Activated CD8-positive, alpha-beta T cell treated with anti-CD3 and anti-CD28 coated beads for 36 hours (primary cell): ENCODE measurements at places on chromosomes 11 and 22. TPM values are rescaled to one million over a fixed set of nuclear protein-coding genes. Genes with fewer than 3 reads are reported as not detected.
A peak's percentile ranks its signal among the peaks of the same experiment; 100 is the strongest.

DNA sequence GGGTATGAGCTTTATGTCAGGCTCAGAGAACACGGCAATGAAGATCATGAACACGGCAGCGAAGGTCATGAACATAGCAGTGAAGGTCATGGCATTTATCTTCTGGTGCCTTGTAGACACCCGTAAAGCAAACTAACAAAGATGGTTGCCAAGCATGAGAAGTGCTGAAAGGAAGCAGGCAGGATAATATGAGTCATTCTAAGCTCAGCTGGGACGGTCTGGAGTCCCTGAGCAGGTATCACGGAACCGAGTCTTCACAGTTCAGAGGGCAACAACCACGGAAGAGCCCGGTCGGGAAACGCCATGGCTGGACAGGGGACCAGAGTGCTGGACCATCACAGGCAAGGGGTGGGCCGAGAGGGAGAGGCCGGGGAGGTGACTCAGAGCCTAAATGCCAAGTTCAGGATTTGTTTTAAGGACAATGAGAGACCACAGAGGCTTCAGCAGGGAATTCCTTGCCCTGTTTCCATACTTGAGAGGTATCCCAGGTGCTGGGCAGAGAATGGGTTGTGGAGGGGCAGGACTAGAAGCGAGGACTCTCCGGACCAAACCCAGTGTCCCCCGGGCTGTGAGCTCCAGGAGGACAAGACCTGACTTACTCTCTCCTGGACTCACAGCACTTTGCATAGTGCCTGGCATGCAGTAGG is 13.1 kb upstream of the MS4A10 start:
- no peak for DNase-seq
- H3K36me3 ChIP-seq = no peaks in the 10 kb centered on the region
- H3K27me3 ChIP-seq = peaks cover 2% of the 10 kb centered on the region
- H3K4me3 ChIP-seq = no peak overlapping the region
- H3K4me1 ChIP-seq = peaks cover 11% of the 10 kb centered on the region
- no peak overlapping the region for H3K27ac ChIP-seq

DNA sequence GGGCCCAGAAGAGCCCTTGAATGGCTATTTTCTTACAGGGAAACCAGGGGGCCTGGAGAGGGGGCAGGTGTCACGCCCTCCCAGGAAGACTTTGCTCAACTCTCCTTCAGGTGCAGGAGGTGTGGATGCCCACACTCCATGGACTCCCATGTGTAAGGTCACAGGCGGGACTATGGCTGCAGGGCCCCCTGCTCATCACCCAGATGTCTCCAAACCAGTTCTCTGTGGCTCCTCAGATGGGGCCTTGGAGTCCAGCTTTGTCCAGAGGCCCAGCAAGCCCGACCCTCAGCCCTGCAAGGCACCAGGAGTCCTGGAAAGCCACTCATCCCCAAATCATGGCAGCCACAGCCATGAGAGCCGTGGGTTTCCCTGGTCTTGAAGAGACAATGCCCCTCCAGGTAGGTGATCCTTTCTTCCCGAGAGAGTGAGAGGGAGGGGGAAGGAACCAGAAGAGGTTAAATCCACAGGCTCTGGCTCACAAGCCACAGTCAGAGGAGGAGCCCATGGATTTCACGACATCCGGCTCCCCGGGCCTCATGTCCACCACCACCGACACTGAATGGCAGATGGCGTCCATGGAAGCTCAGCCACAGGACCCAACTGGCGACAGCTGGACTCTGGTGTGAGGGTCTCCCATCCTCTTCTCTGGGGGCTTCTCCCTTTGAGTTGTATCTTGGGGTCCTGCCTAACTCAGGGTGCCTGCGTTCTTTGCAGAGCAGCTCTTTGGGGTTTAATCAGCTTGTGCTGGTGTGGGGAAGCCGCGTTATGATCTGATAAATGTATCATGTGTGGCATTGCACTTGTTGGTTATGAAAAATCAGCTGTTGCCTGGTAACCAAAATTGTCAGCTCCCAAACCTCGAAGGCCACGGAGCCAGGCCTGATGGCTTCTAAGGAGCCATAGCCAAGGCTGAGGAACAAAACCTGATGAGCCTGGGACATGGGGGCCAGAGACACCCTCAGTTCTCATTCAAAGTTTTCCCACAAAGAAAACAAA is 620.4 kb downstream of the BRD1 start:
- H3K4me1 ChIP-seq = no peaks in the 10 kb centered on the region
- no peak overlapping the region for H3K27ac ChIP-seq
- H3K27me3 ChIP-seq = no peaks in the 10 kb centered on the region
- no peaks in the 10 kb centered on the region for H3K36me3 ChIP-seq
- no peak overlapping the region for H3K4me3 ChIP-seq

- peaks cover 12% of the 10 kb centered on the region for H3K27me3 ChIP-seq
- peaks cover 11% of the 10 kb centered on the region for H3K4me1 ChIP-seq
- no peak overlapping the region for H3K4me3 ChIP-seq
Measured at GRCh38 chr11:57481915-57482781, 21.8 kb downstream of the RTN4RL2 start.

DNA sequence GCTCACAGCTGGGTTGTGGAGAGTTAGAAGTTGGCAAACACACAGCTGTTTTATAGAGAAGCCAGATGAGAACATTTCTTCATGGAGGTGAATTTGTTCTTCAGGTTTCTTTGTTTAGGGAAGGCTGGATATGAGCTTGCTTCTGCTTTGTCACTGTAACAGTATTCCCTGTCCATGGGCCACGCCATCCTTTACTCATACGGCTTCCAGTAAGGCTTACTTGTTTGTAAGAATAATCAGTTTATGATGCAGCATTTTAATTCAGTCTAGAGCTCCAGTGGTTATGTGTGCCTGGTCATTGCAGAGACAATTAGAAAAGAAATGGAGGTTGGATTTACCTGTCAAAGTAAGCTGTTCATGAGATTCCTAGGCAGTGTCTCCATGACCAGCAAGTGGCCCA is 131.8 kb downstream of the TRIM44 start:
- peaks cover 6% of the 10 kb centered on the region for H3K4me1 ChIP-seq
- no peak for DNase-seq
- no peak overlapping the region for H3K4me3 ChIP-seq
- H3K27ac ChIP-seq = no peak overlapping the region
- H3K27me3 ChIP-seq = no peaks in the 10 kb centered on the region
- H3K36me3 ChIP-seq = peaks cover 7% of the 10 kb centered on the region

The THY1 gene
- total RNA-seq = 0.40 TPM

The TMEM121B gene
- total RNA-seq = 0.14 TPM

DNA sequence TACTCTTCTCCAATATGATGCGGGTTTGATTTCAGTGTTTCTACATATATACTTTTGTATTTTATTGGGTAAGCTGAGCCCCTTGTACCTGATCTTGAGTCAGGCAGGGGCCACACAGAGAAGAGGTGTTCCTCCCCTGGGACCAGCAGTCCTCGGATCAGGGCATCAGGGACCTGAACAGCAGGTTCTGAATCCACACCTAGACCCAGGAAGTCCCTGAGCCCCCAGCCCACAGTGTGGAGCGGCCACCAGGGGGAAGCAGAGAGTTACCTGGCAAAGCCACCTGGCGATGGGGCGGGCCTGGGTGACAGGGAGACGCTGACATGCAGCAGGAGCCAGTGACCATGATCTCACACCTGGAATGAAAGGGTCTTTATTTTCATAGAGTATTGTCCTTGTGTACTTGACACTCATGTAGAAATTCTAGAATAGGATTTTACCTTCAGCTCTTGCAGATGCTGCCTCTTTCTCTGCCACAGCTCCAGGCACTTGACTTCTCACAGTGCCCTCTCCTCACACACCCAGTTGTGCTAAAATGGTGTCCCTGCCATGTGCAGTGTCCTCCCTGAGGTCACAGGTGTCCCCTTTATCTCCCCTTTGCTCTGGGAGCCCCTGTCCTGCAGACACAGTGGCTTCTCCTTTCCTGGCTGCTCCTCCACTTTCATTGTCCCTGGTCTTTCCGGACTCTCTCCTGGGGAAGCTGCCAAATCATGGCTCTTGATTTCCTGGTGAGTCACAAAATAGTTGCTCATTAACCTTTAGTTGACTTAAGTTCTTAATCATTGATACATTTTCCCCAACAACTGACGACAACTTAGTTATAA is 48.5 kb downstream of the GGTLC2 start:
- no peak overlapping the region for H3K4me3 ChIP-seq
- no peaks in the 10 kb centered on the region for H3K27me3 ChIP-seq
- no peaks in the 10 kb centered on the region for H3K4me1 ChIP-seq
- DNase-seq = peak; percentile 72
- no peaks in the 10 kb centered on the region for H3K36me3 ChIP-seq

The UVRAG gene
- total RNA-seq = 15.7 TPM

DNA sequence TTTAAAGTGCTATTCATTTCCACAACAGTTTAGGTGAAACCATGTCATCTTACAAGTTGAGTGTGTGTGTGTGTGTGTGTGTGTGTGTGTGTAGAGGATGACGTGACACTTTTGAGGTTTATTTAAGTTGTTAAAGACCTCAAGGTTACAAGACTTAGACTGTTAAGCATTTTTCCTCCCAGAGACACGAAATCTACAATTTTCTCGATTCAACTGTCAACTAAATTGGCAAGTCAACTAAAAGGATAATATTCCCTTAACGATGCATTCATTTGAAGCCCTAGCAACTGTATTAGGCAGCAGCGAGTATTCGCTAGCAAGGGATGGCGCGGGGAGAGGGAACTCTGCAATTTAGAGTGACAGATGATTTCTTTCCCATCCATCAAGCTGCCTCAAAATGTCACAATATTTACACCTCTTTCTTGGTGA is 17.6 kb upstream of the BDNF start:
- H3K4me3 ChIP-seq = no peak overlapping the region
- no peak overlapping the region for H3K27ac ChIP-seq
- peaks cover 53% of the 10 kb centered on the region for H3K27me3 ChIP-seq
- peaks cover 12% of the 10 kb centered on the region for H3K4me1 ChIP-seq
- peaks cover 2% of the 10 kb centered on the region for H3K36me3 ChIP-seq
- DNase-seq = no peak

GRCh38 chr11:76215941-76216340 is 9.6 kb upstream of the WNT11 start:
- no peak overlapping the region for H3K27ac ChIP-seq
- DNase-seq = no peak
- peaks cover 14% of the 10 kb centered on the region for H3K27me3 ChIP-seq
- H3K4me3 ChIP-seq = no peak overlapping the region
- H3K36me3 ChIP-seq = no peaks in the 10 kb centered on the region

GRCh38 chr22:31895411-31896123 is 48.8 kb upstream of the YWHAH start:
- no peak for DNase-seq
- H3K4me3 ChIP-seq = no peak overlapping the region
- H3K27ac ChIP-seq = no peak overlapping the region
- H3K27me3 ChIP-seq = no peaks in the 10 kb centered on the region
- no peaks in the 10 kb centered on the region for H3K4me1 ChIP-seq

DNA sequence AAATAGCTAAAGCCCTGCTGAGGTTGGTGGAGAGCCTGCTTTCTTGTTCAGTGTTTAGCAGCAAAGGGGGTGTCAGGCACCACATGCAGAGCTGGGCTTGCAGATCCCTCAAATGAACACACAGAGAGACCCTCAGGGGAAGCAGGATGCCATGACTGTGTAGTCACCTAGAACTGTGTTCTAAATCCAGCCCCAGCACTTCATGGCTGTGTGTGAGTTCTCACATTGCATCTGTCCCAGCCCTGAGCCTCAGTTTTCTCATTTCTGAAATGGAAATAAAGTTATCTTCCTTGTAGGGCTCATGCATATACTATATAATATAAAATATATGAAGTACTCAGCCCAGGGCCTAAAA is 47.1 kb downstream of the CWC15 start:
- peaks cover 38% of the 10 kb centered on the region for H3K4me1 ChIP-seq
- peaks cover 14% of the 10 kb centered on the region for H3K36me3 ChIP-seq
- H3K27me3 ChIP-seq = no peaks in the 10 kb centered on the region
- no peak for DNase-seq
- H3K4me3 ChIP-seq = no peak overlapping the region
